Fibroblast of villous mesenchyme (primary cell): ENCODE measurements at places on chromosomes 11 and 22.

GRCh38 chr22:20191000-20191515 lies 40.2 kb upstream of the CCDC188 start:
- no peak for DNase-seq

- DNase-seq = no peak
Observed at GRCh38 chr11:46240861-46241260, 36.6 kb upstream of the CREB3L1 start.

GRCh38 chr22:45964372-45964771 lies 12.6 kb downstream of the WNT7B start:
- no peak for DNase-seq

GRCh38 chr11:86117001-86117711 lies 48.3 kb upstream of the PICALM start:
- no peak for DNase-seq
